Activated T-helper 1 cell treated with anti-CD3 and anti-CD28 coated beads, Interleukin-12 subunit alpha, Interleukin-12 subunit beta, Interleukin-2, Interleukin-4 antibody, amounts not matched to agents 30 ng/mL and 10 ng/mL and 1 ng/mL, durations not matched to agents 14 hours and 24 hours and 36 hours (primary cell): ENCODE measurements at places on chromosomes 3 and 15.

DNA sequence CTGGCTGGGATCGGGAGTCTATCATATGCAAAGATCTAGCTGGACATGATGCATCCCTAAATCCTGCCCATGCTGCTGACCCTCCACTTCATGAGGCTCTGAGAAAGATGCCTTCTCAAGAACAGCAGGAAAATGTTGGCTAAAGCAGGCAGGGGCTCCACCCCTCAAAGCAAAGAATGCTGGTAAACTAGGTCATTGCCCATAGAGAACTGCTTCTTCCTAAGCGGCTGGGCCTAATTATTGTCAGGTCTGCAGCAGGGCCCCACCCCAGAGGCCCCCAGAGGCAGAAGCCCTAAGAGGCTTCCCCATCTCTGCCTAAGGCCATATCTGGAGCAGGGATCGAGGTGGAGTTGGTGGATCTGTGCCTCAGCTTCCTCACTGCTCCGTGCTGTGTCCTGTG lies 447.4 kb upstream of the PROK2 start:
- DNase-seq = no peak

- no peak for DNase-seq
Measured at GRCh38 chr3:36060950-36061349, 319.4 kb upstream of the STAC start.

DNA sequence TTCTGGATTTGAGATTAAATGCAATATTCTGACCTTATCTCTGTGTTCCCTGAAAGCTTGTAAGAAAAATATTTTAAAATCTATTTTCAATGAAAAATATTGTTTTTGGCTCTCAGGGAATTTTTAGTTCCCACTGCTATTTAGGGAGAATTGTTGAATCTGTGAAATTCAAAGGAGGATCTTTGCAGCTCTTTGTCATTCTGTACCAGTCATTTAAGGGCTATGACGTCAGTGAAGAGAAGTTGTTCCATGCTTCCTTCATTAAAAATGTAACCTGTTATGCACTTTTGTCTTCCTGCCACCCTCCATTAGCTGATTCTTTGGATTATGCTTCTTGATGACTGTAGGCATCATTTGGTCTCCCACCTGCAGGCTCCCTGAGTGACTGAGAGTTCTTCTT lies 427.8 kb upstream of the C2CD4B start:
- DNase-seq = no peak

DNA sequence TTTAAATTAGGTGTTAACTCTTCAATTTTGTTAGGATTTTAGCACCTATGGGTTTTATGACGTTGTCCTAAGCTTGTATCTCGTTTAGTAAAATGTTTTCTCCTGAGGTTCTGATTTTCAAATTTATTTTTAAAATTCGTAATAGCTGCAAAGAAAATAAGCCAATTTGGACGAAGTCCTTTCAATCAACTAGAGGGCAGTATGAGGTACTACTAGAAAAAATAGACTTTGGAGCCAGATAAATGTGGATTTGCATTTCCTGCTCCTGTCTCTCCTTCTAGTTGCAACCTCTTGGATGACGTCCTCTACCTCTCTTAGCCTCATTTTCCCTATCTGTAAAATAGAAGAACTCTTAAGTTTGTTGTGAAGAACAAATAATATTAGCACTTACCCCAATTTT lies 81.1 kb downstream of the SLTM start:
- no peak for DNase-seq

- no peak for DNase-seq
Measured at GRCh38 chr3:66597308-66597863, 96.6 kb upstream of the LRIG1 start.

DNA sequence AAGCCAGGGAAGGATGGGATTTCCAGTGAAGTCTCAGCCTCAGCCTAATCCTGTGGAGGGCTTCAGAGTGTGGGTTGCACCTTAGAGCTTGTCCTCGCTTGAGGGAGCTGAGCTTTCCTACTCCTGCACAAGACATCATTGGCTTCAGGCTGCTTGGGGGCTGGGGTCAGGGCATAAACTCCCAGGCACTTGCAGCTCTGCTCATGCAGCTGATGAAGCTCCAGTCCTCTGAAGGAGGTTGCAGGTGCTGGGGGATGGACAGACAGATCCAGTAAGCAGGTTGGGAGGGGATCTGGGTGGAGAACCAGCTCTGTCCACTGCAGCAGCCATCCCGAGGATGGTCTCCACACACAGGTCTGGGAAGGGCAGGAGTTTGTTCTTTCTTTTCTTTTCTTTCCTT lies 19.4 kb upstream of the POLG start:
- DNase-seq = no peak

DNA sequence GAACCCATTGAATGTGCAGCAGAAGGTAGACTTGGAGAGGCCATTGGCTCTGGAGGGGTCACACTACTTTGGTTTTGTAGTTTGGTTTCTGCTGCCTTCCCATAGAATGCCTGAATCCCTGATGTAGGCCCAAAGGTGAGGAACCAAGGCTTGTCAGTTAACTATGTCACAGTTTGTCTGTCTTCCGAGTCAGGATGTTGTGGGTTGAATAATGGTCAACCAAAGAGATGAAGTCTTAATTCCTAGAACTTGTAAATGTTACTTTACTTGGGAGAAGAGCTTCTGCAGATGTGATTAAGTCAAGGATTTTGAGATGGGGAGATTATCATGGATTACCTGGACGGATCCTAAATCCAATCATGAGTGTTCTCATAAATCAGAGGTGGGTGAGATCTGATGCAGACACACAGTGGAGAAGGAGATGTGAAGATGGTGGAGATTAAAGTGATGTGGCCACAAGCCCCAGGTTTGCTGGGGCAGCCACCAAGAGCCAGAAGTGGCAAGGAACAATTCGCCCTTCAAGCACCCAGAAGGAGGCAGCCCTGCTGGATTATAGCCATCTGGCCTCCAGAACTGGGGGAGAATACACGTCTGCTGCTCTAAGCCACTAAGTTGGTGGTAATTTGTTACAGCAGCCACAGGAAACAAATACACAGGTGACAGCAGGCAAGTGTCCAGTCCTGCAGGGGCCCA lies 2.3 kb upstream of the CCR8 start:
- DNase-seq = no peak
